Mucosa of descending colon (tissue), 3 donors: ENCODE measurements at places on chromosomes 4 and X.

GRCh38 chr4:146435962-146436361 lies 85.8 kb downstream of the SLC10A7 start:
- no peak for DNase-seq

DNA sequence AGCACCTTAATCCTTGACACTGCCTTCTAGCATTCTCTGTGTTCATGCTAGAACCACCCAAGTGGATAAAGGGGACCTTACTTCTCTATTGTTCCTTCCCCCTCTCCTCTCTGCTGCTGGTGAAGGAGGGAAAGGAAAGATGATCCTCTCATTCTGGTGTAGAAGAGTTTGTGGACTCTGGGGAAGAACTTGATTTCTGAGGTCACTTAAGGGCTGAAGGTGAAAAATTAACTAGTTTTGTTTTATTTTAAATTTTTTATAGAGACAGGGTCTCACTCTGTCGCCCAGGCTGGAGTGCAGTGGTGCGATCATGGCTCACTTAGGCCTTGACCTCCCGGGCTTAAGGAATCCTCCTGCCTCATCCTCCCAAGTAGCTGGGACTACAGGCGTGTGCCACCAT lies 29.8 kb downstream of the SMS start:
- no peak for DNase-seq

DNA sequence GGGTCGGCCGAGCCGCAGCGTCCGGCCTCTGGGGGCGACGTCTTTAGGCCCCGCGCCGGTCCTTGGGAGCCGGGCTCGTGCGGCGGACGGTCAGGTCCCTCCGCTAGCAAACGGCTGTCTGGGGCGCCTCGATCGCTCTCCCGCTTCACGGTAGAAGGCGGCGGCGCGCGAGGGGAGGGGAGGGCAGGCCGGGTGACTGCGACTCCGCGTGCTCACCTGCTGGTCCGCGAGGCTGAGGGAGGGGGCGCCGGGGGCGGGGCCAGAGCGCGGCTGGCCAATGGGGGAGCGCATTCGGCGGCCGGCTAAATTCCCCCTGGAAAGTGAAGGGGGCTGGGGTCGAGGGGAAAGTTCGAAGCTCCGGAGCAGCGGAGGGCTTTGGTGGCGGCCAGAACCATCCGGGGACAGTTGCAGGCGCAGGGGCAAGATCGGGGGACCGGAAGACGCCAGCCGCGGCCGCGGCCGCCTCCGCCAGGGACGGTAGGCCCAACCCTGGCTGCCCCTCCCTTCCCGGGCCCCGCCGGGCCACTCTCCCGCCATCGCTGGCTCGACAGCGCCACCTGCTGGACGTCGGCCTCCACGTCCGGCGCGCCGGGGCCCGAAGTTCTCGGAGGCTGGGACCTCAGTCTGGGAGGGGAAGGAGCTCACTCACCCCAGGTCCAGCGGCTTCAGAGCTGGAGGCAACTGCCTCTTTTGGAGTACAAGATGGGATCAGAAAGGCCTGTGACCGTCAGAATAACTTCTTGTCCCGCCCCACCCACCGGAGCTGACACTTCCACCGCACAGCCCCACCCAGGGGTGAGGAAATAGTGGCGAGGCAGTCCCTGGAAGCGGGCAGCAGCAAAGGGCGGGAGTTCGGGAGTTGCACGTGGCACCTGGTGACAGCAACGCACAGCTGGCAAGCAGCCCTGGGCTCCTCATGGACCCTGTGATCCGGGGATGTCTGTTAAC lies 49.9 kb downstream of the ELF4 start:
- DNase-seq = peak; percentile 91

DNA sequence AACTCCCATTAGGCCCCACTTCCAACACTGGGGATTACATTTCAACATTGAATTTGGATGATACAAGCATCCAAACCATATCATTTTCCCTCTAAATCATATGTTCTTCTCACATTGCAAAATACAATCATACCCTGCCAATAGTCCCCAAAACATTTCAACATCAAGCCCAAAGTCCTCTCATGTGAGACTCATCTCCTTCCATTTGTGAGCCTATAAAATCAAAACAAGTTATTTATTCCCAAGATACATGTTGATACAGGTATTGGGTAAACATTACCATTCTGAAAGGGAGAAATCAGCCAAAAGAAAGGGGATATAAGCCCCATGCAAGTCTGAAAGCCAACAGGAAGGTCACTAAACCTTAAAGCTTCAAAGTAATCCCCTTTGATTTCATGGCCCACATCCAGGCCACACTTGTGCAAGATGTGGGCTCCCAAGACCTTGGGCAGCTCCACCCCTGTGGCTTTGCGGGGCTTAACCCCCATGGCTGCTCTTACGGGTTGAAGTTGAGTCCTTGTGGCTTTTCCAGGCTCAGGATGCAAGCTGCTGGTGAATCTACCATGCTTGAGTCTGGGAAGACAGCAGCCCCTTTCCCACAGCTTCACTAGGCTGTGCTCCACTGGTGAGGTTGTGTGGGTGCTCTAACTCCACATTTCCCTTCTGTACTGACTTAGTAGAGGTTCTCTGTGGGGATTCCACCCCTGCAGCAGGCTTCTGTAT lies 40.6 kb upstream of the SERTM2 start:
- no peak for DNase-seq

GRCh38 chr4:16142598-16143310 lies 58.9 kb upstream of the PROM1 start:
- DNase-seq = no peak

DNA sequence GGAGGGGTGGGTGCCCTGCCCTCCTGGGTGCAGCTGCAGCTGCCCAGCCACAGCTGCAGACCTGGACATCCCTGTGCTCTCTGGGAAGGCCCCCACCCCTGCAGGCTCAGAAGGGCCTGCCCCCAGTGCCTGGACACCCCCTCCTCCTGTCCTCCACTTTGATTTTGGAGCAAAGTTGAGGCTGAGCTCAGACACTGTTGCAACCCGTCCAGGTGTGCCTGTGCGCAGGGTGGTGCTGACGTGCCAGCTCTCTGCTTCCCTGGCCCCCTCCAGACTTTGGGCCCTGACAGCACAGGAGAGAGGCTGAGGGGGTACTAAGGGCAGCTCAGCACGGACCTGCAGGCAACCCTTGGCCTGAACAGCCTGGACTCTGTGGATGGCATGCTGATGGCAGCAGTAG lies 750.3 kb downstream of the ARAP2 start:
- no peak for DNase-seq

GRCh38 chrX:120794525-120794975 lies 81.1 kb downstream of the CT47B1 start:
- DNase-seq = no peak
